ENCODE measurements at places on chromosomes 2 and 18.

DNA sequence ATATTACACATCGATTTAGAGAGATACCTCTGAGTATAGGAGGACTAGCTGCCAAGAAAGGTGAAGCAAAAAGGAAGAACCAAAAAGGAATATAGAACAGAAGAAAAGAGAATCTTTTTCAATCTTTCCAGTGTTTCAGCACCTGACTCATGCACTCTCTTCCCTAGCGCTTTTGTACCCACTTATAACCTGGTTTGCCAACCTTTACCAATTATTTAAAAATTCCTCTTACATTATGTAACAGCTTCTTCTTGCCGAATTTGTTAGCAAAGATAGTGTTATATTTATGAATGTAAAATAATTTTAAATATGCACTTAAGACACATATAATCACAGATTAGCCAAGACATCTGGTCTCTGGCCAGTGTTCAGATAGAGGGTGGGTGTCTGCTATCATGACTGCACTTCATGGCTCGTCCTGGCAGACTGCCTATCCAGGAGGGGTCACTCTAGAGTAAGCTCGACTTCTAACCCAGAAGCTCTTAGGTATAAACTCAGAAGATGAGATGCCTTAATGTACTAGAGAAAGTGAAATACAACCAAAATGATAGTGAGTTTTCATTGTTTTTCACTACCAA lies 122.9 kb downstream of the ATAD2B start:
- DNase-seq = no peak

DNA sequence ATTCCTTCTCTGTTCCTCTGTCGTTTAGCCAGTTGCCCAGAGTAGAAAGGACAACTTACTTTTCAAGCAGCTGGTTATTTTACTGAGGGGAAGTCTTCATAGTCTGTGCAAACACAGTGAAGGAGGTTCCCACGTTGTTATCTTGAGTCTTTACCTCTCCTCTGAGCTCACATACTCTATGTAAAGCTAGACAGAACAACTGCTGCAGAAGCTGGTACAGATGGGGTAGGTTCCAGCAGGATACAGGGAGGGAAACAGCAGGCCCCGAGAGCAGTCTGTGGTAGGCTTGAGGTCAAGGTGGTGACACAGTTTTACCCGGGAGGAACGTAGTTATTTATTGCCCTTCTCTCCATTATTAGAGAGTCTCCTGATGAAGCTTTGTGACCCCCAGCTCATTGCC lies 93.4 kb upstream of the LDLRAD4 start:
- no peak for DNase-seq

DNA sequence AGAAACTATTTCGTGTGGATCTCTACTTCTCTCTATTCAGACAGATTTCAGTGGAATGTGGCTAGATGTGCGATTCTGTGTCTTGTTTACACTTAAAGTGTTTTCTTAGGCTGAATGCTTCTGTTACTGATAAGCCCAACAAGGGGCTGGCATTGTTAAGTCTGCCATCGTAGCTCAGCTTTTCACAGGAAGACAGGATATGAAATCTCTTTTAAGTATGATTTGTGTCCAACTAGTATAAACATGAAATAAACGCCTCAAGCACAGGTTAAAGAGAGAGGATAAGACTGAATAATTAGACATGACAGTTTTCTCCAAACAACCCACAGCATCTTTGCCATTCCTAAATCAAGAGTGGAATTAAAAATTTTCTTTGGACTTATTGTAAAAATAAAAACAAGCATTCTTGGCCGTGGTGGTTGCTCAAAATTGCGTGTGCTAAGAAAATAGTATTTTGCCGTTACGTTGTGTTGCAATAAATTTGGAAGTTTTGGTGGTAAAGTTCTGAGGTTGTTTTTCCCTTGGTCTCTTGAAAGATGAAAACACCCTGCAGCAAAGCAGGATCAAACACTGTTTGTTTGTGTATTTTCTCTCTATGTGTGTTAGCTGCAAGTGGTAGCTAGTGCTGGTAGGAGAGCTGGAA lies 1.0 kb downstream of the VIT start:
- DNase-seq = no peak

DNA sequence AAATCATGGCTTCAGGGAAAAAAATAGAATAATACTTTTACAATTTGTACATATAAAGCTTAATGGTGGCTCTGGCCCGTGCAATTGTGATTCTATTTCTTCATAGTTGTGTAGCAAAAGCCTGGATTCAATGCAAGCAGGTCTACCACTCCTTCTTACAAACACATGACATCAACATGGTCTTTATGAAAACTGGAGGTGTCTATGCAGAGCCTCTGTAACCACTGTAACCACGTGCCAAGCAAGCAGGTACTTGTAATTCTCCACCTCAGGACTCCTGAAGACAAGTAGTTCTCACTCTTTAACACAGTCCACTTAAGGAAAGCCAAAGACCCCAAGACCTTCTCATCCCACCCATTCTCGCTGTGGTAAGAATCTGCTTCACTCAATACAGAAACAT lies 62.6 kb downstream of the METTL4 start:
- DNase-seq = no peak
